ENCODE measurements at places on chromosomes 1 and 21. TPM values are rescaled to one million over a fixed set of nuclear protein-coding genes. Genes with fewer than 3 reads are reported as not detected.

Gene BARHL2
- not detected for total RNA-seq

Gene TENT5C
- 10.2 TPM for total RNA-seq

Gene CR1L
- total RNA-seq: not detected

Gene CYP4X1
- total RNA-seq: 46.8 TPM

Gene RAP1GAP
- 7.2 TPM for total RNA-seq

Gene IRF6
- total RNA-seq: 1.9 TPM

Gene ATP1A4
- total RNA-seq: not detected

Gene C1orf87
- total RNA-seq: not detected

Measured in breast epithelium (tissue), 4 donors.